ENCODE measurements at places on chromosomes 11 and 22.

GRCh38 chr22:49396817-49397216, 430.9 kb downstream of the BRD1 start:
- no peak for DNase-seq

DNA sequence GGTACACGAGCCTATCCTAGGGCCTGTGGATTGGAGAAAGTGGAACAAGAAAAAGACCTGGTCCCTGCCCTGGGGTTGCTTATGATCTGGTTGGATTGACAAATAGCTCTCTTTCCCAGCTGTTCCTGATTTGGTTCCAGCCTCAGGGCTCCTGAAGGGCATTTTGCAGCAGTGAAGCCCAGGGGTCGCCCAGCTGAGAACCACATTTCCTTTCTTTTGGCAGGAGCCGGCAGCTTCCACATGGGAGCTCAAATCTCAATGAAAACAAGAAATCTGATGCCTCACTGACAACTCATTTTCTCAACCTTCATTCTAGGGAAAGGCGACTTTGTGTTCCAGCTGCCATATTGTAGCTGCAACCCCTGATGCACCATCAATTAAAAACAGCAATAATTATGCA, 140.6 kb upstream of the CADM1 start:
- DNase-seq, result no peak

- DNase-seq, result no peak
These were observed 29.5 kb upstream of the RAB1B start for GRCh38 chr11:66238786-66239413.

GRCh38 chr11:77102246-77103210, at the start of gene OMP:
Gene OMP, plus strand, starts transcription at chr11:77102840. Its CDS starts 0 bp downstream, at chr11:77102840.
- no peak for DNase-seq

DNA sequence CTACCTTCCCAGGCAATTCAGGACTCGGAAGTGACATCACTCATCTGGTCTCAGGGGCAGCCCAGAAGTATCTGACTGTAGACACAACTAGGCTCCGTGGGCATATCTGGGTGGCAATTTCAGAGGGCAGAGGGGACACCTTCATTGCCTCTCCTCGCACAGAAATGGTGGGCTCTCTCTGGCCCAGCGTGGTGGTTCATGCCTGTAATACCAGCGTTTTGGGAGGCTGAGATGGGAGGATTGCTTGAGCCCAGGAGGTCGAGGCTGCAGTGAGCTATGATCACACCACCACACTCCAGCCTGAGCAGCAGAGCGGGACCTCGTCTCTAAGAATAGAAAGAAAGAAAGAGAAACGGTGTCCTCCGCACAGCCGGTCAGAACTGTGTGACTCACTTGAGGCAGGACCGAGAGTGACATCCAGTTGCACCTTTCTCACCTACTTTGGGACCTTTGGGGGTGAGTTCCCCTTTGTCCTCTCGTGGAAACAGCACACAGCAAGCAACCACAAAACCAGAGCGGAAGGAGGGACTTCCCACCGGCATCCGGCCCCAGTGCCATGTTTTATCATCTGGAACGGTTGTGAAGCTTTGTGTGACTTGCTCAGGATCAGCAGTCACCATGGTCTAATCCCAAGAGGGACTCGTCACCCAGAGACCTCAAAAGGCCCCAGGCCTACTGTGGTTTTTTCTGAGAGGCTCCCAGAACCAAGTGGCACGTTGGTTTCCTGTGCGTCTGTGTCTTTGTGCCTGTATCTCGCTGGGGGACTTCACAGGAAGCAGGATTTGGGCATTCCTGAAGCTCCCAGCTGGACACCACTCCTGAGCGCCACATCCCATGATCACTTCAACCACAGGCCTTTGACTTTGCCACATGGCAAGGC, 38.4 kb upstream of the EMID1 start:
- DNase-seq, result no peak

- DNase-seq, result no peak
These were observed 865.0 kb downstream of the JRKL start for GRCh38 chr11:97254790-97255189.

DNA sequence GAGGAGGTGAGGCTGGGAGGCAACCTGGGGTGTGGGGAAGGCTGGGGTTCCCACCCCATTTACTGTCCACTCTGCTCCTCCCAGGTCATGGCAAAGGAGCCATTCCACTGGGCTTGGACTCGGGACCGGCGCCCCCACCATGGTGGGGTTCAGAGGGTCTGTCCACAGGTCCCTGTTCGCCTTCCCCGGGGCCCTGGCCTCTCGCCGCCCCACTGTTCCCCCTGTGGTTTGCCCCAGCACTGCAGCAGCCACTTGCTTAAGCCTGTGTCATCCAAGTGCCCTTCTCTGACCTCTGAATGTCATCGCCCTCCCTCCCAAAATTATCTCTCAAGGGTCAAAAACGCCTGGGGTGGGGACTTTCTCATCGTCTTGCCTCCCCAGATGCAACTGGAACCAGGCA, 2.6 kb downstream of the SPDYC start:
- DNase-seq, result no peak

DNA sequence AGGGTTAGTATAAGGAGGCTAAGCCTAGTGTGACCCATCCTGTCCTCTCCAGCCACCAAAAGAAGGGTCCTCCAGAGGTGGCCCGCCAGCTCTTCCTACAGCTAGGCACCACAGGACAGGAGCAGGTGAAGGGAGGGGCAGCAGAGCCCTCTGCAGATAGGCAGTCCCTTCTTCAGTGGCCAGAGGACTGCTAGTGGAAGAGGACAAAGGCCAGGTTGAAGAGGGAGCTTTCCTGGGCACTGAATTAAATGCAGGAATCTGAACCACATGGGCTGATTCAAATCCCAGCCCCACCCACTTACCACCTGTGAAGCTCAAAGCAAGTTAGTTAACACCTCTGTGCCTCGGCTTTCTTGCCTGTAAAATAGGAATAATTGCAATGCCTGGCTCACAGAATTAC, 409.5 kb downstream of the NXPE2 start:
- DNase-seq, result no peak

DNA sequence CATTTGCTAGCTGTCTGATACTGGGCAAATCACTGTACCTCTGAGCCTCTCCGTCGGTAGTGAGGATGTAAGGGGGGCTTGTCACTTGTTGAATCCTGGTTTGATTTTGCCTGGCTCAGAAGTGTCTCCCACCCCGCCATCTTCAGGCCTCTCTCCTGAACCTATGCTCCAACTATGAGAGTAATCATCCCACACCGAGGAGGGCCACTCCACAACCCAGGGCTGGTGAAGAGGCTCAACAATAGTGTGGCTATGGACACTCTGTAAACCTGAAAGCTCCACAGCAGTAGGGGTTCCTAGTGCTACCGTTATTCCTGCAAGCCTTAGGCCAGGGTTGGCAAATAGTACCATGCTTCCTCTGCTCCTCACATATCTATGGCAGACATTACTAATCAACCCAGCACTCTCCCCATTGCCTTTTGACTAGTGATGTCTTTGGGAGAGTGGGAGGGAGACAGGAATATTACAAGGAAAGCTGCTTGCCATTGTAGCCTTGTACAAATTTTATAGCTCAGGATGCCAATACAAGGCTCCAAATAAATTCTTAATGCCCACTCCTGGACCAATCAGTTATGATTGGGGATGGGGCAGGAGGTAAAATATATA, 134.0 kb upstream of the TEAD1 start:
- DNase-seq, result peak; percentile 26

- no peak for DNase-seq
These were observed 8.7 kb downstream of the OR51B4 start for GRCh38 chr11:5293028-5293427.

DNA sequence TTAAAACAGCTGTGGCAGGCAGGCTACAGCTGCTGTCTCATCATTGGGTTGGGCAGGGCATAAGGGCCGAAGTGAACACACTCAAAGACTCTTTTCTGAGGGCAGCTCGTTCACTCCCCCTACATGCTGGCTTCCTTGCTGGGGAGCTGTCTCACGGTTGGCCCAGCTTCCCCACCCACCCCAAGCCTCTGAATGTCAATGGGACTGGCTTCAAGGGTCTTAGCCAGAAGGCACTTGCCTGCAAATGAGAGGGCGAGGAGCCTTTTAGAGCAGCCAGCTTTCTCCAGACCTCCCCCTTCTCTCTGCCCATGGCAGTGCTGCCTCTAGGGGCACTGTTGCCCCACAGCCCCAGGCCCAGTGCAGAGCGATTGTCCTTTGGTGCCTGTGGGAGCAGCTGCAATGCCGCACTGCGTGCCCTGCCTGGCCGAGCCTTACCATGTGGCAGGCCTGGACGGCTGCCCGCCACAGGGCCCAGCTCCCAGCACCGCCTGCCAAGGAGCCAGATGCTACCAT, 94.7 kb upstream of the RASSF10 start:
- peak; percentile 34 for DNase-seq

- DNase-seq, result peak; percentile 28
These were observed 275.0 kb upstream of the SESN3 start for GRCh38 chr11:95505927-95506426.

- peak; percentile 61 for DNase-seq
These were observed 76.0 kb downstream of the ST3GAL4 start for GRCh38 chr11:126431401-126432064.

- DNase-seq, result peak; percentile 77
These were observed 1.7 kb downstream of the CBX6 start for GRCh38 chr22:38870312-38870741.

DNA sequence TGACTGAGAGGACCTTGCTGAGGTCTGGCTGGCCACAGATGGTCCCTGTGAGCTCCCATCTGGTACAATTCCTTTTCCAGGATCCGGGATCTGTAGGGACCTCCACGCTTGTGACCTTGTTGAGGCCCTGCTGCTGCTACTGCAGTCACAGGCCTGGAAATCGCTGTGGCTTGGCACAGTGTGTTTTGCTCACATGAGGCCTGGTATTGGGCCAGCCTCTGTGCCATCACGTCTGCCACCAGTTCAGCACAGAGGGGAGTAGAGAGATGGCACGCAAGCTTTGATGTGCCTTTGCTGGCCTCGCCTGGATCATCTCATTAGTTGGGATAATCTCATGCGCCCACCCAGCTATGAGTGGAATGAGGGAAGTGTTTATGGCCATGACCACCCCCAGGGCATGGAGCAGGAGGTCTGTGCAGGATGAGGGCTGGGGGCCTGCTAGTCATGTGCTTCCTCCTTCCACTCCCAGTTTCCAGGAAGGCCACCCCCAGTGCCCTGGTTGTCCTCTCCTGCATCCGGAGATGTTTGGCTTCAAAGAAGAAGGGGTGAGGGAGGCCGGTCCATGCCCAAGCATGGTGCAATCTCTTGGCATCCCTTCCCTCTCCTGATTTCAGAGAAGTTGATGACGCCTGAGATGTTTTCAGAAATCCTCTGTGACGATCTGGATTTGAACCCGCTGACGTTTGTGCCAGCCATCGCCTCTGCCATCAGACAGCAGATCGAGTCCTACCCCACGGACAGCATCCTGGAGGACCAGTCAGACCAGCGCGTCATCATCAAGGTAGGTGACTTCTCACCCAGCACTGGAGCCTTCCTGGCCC, 22.4 kb downstream of the DERL3 start:
- no peak for DNase-seq

GRCh38 chr11:9047964-9048523, 43.4 kb downstream of the SCUBE2 start:
- no peak for DNase-seq

- DNase-seq, result peak; percentile 43
These were observed 82.8 kb downstream of the FBXO7 start for GRCh38 chr22:32557444-32557843.

DNA sequence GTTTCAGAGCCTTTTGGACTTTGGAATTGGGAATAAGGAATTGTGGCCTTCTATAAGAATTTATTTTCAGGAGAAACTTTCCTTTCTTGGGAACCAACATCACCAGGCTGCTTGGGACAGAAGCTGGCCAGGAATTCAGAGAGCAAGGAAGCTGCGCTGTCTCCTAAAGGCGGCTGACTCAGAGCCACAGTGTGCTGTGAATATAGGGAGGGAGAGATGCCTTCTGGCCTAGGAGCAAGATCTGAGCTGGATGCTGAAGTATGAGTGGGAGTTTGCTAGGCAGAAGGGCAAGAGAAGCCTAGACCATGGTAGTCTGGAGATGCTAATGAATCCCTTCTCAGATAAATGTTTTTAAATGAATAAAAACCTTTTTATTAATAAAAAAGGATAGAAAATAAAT, 213.7 kb upstream of the TBCEL start:
- DNase-seq, result no peak

- no peak for DNase-seq
These were observed 28.9 kb upstream of the TMEM86A start for GRCh38 chr11:18669711-18670110.

DNA sequence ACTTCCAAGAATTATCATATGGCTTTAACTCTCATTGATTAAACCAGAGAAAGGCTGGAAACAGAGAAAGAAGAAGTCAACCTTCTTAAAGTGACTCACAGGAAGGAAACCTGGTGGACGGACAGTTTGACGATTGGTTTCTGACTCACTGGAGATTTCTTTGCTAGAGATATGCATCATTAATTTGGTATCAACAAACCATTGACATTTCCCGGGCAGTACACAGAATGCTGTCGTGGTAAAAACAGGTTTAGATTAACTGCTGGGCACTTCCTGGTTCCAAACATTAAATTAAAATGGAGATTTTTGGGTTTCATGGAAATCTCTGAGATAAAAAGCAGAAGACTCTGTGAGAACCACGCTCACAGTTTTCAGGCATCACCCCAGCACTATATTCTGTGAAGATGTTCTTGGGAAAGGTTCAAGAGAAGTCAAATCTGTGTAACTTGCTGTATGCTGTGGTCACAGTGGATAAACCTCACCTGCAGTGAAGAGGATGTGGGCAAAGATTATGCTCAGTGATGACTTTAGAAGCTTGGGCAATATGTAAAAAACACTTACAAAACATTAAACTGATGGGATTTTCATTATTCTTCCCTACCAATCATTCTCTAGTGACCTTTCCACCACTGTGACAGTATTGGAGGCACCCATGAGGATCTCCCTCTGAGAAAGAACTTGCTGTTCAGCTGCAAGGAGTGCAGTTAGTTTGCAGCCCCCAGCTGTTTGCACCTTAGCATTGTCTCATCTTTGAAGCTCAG, 61.1 kb upstream of the CD44 start:
- DNase-seq, result peak; percentile 92

- no peak for DNase-seq
These were observed 3.6 kb downstream of the INCENP start for GRCh38 chr11:62127426-62127825.

DNA sequence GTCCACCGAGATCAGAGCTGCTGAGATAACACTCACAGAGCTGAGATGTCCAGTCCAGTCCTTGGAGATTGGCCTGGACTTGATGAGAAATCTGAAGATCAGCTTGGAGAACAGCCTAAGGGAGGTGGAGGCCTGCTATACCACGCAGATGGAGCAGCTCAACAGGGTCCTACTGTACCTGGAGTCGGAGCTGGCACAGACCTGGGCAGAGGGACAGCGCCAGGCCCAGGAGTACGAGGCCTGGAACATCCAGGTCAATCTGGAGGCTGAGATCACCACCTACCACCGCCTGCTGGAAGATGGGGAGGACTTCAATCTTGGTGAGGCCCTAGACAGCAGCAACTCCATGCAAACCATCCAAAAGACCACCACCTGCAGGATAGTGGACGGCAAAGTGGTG, 33.1 kb downstream of the CLTCL1 start:
- no peak for DNase-seq

- DNase-seq, result no peak
These were observed 54.7 kb downstream of the NF2 start for GRCh38 chr22:29658176-29658575.

GRCh38 chr22:45576273-45576625, 73.6 kb downstream of the FBLN1 start:
- no peak for DNase-seq
